ENCODE measurements at places on chromosomes 11 and 22. TPM values are rescaled to one million over a fixed set of nuclear protein-coding genes. Genes with fewer than 3 reads are reported as not detected.

GRCh38 chr11:11524436-11525061 lies 97.3 kb downstream of the GALNT18 start:
- no peaks in the 10 kb centered on the region for H3K4me1 ChIP-seq
- DNase-seq: no peak
- H3K27ac ChIP-seq: no peak overlapping the region

Gene ELP4
- 15.3 TPM for total RNA-seq

DNA sequence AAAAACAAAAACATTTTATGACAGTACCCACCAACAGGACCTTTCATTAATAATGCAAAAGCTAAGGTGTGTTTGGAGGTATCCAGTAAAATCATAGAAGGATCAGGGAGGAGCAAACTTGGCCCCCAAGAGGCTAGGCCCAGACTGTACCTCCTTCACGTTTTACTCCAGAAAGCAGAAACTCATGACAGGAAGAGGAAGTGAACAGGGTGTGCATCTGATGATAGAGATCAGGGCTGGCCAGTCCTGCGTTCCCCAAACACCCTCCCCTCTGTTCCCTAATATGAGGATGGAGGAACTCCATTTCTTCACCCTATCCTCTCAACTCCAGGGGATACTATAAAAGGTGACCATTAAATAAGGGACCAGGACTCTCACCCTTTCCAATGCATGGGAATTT lies 10.2 kb upstream of the MS4A12 start:
- no peaks in the 10 kb centered on the region for H3K27me3 ChIP-seq
- H3K27ac ChIP-seq: no peak overlapping the region
- H3K4me3 ChIP-seq: no peak overlapping the region
- DNase-seq: no peak
- H3K4me1 ChIP-seq: no peaks in the 10 kb centered on the region

DNA sequence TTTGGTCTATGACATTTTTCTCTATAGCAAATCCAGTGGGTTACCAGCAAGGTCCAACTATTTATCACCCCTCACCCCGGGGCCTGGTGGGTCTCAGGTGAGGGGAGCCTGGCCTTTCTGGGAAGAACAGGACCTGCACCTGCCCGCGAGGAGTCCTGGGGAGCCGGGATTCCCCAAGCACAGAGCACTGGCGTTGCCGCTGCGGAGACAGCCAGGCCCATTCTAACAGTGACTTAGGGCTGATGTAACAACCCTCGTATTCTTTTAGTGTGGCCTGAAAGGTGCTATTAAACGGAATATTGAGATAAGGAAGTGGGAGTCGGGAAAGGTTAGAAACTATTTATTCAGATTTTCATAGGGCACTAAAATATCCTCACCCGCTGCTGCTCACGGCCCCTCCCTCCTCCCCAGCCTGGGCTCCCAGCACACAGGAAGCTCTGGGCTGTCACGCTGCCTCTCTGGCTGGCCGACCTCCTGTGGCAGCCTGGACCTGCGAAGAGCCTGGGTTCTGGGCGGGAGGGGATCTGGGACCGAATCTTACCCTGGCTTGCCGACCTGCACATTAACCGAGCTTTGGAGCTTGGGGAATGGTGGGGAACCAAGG lies 141.2 kb downstream of the MIAT start:
- H3K36me3 ChIP-seq: no peaks in the 10 kb centered on the region
- peaks cover 3% of the 10 kb centered on the region for H3K4me1 ChIP-seq
- H3K4me3 ChIP-seq: no peak overlapping the region

DNA sequence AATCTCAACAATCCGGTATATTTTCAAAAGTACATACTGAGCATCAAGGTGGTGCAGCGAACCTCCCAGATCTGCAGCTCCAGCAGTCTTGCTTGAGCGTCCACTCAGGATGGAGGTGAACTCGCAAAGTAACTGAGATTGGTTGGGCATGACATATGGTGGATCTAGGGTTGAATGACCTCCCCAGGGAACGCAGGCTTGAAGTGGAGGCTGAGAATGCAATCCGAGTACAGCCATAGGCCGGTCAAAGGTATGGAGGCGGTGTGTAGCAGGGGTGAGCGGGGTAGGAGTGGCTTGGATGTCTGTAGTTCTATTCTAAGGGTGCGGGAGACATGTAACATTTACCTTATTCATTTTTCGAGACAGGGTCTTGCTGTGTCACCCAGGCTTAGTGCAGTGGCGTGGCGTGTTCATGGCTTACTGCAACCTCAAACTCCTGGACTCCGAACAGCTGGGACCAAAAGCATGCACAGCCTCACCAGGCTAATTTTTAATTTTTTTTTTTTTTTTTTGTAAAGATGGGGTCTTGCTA lies 631 bp upstream of the C22orf39 start:
- peak overlapping the region; percentile 76 for H3K4me3 ChIP-seq
- H3K27me3 ChIP-seq: no peaks in the 10 kb centered on the region
- peak; percentile 63 for DNase-seq
- H3K36me3 ChIP-seq: peaks cover 2% of the 10 kb centered on the region

Gene YPEL4
- total RNA-seq: 0.32 TPM

Gene RIC3
- not detected for total RNA-seq

Gene MYBPC3
- total RNA-seq: not detected

GRCh38 chr11:20363500-20364340 lies at the start of gene HTATIP2:
HTATIP2 (plus strand) TSS chr11:20363714; CDS start chr11:20364238, 524 bp downstream.
- no peaks in the 10 kb centered on the region for H3K27me3 ChIP-seq
- peaks cover 11% of the 10 kb centered on the region for H3K4me1 ChIP-seq
- H3K36me3 ChIP-seq: no peaks in the 10 kb centered on the region
- peak within 1 kb of the TSS; percentile 62 for H3K4me3 ChIP-seq
- peak; percentile 75 for DNase-seq
- H3K27ac ChIP-seq: peak within 1 kb of the TSS; percentile 76

DNA sequence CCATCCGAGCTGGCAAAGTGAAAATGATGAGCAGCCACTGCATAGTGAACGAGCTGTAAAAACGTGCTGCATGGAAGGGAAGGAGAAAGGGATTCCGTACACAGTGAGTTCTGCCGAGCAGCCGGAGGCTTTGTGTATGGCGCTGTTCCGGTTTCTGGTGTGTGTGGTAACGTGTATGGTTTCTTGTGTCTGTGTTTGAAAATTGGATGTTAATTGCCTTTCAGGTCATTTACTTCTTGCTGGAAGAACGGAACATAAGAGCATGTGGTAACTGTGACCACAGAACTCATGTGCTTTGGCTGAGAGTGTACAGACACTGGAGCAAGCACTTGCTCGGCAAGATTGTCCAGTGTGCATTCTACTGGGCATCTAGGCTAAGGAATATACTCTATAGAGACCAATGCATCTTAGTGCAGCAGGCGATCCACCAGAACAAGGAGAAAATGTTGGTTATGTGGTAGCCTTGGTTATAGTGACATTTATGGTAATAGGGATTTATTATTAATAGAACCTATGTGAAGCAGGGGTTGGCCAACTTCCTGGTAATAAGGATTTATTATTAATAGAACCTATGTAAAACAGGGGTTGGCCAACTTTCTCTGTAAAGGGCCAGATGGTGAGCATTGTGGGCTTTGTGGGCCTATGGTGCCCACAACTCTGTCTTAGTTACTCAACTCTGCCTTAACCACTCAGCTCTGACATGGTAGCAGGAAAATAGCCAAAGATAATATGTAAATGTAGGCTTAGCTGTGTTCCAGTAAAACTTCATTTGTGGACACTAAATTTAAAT lies 49.2 kb downstream of the GRAMD1B start:
- no peak for DNase-seq
- peaks cover 3% of the 10 kb centered on the region for H3K27me3 ChIP-seq
- H3K4me3 ChIP-seq: no peak overlapping the region
- H3K4me1 ChIP-seq: no peaks in the 10 kb centered on the region
- no peaks in the 10 kb centered on the region for H3K36me3 ChIP-seq
- H3K27ac ChIP-seq: no peak overlapping the region

DNA sequence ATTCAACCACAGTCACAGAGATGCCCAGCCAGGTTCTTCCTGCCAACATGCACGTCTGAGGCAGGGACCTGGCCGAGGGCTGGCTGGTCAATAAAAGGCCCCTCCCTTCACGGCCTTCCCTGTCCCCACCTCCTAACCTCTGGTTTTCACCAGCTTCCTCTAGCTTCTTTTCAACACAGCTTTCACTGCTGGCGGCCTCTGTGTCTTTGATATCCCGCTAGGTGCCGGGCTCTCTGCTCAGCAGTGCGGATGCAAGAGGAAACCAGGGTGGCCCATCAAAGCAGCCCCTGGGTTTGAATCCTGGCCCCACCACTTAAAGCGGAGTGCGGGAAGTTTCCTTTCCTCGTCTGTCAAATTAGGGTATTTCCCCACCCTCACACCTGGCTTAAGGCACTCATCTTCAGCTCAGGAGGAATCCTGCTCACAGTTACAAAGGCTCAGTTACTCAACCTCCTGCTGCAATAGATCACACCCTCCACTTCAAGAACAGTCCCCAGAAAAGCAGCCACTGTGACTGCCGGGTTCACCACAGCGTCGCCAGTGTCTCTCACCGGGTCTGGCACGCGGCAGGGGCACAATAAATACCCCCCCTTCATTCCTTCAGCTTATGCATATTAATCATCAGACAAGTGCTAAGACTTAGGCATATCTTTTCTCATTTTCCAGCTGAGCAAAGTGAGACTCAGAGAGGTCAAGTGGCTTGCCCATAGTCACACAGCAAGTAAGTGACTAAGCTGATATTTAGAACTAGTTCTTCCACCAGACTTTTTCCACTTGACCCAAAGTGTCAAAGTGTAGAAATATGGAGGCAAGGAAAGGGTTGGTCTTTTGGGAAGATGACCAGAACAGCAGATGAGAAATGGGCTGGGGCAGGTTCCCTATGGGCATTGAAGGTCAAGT lies 45.7 kb downstream of the TXN2 start:
- peaks cover 63% of the 10 kb centered on the region for H3K4me1 ChIP-seq
- H3K27me3 ChIP-seq: no peaks in the 10 kb centered on the region
- no peak overlapping the region for H3K4me3 ChIP-seq
- H3K27ac ChIP-seq: peak overlapping the region; percentile 73
- peak; percentile 79 for DNase-seq
- no peaks in the 10 kb centered on the region for H3K36me3 ChIP-seq

GRCh38 chr11:45270946-45271716 lies 15.0 kb downstream of the SYT13 start:
- peaks cover 10% of the 10 kb centered on the region for H3K4me1 ChIP-seq
- H3K36me3 ChIP-seq: no peaks in the 10 kb centered on the region
- no peak overlapping the region for H3K4me3 ChIP-seq
- H3K27ac ChIP-seq: peak overlapping the region; percentile 12

Gene TBX10
- total RNA-seq: not detected

Gene PEX26
- total RNA-seq: 40.6 TPM

Gene OR52A1
- total RNA-seq: not detected

GRCh38 chr11:134079317-134079716 lies 10.4 kb downstream of the JAM3 start:
- H3K4me3 ChIP-seq: no peak overlapping the region
- no peaks in the 10 kb centered on the region for H3K4me1 ChIP-seq
- H3K27me3 ChIP-seq: no peaks in the 10 kb centered on the region
- no peaks in the 10 kb centered on the region for H3K36me3 ChIP-seq

DNA sequence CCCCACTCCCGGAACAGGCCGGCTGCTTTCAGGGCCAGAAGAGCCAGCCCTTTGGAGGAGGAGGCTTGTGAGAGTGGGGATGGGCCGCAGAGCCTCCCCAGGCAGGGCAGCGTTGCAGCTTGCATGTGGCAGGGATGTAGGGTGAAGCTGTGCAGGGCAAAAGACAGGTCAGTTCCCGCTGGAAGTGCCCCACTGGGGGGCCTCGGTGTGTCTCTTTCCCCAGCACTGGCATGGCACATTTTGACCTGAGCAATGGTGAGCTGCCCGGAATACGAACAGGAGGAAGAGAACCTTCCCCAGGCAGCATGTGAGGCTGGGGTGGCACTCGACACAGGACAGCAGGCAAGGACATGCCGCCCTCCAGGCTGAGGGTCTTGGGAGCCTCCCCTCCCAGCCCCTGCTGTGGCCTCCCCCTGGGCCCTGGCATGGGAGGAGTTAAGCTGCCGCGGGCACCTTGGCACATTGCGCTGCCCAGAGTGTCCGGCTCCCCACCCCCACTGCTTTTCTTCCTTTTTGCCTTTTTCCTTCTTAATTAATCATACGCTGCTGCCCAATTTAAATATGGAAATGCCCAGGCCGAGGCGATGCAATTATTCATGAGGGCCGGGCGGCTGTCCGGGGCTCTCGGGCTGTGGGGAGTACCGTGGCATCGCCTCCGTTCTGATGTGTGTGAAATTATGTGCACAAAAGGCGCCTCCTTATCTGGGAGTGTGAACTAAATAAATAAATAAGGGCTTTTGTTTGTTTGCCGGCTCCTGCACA lies 76.0 kb upstream of the WNT7B start:
- H3K27ac ChIP-seq: no peak overlapping the region
- no peaks in the 10 kb centered on the region for H3K4me1 ChIP-seq
- no peaks in the 10 kb centered on the region for H3K36me3 ChIP-seq
- no peaks in the 10 kb centered on the region for H3K27me3 ChIP-seq
- no peak for DNase-seq

DNA sequence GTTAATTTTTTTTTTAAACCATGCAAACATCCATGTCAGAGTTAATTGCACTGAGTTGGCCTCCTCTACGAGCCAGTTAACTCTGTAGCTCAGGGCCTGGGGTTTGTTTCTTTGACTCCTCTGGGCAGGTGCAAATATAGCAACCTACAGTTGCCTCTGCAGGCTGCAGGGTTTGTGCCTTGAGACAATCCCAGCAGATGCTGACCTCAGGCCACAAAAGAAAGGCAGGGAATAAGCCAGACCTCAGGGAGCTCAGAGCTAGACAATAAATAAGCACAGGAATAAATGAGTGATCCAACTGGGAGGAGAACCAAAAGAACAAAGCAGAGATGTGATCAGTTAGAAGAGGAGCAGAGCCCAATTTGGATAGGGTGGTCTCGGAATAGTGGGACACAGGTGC lies 390.8 kb downstream of the SHANK2 start:
- H3K36me3 ChIP-seq: no peaks in the 10 kb centered on the region
- no peaks in the 10 kb centered on the region for H3K27me3 ChIP-seq
- no peak overlapping the region for H3K27ac ChIP-seq

Gene CALCB
- not detected for total RNA-seq

DNA sequence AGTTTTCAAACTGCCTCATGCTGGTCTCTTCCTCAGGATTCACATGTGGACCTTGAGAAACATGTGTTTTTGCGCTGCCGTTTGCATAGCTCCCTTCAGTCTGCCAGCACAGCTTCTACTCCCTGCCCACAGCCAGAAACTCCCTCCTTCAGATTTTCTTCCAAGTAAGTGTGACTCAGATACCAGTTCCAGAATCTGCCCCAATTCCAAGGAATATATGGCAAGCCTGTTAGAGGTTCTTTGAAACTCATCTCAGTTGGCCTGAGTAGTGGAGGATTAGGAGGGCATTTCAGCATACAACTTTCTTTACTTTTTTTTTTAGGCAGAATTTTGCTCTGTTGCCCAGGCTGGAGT lies 67.1 kb downstream of the SNX19 start:
- H3K27ac ChIP-seq: no peak overlapping the region
- no peak overlapping the region for H3K4me3 ChIP-seq
- DNase-seq: no peak
- no peaks in the 10 kb centered on the region for H3K36me3 ChIP-seq
- H3K4me1 ChIP-seq: no peaks in the 10 kb centered on the region

DNA sequence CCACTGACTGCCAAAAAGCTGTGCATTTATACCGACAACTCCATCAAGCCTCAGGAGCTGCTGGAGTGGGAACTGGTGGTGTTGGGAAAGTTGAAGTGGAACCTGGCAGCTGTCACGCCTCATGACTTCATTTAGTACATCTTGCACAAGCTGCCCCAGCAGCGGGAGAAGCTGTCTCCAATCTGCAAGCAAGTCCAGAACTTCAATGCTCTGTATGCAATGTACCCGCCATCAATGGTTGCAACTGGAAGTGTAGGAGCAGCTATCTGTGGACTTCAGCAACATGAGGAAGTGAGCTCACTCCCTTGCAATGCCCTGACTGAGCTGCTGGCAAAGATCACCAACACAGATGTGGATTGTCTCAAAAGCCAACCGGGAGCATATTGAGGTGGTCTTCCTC lies at the start of gene SLC22A25:
Gene SLC22A25 (minus strand): TSS at position 67 of the 400 bp plus-strand sequence. CDS start 13,947 bp downstream, outside the sequence.
- peaks cover 41% of the 10 kb centered on the region for H3K4me1 ChIP-seq
- H3K36me3 ChIP-seq: no peaks in the 10 kb centered on the region
- H3K4me3 ChIP-seq: no peak within 1 kb of the TSS
- H3K27me3 ChIP-seq: no peaks in the 10 kb centered on the region
- H3K27ac ChIP-seq: peak within 1 kb of the TSS; percentile 40

Gene MPPED1
- total RNA-seq: not detected
